Lung (tissue), 17 donors: ENCODE measurements at places on chromosomes 7 and 10.

- DNase-seq = no peak
These were observed 4.9 kb upstream of the PPIF start for GRCh38 chr10:79342295-79342761.

DNA sequence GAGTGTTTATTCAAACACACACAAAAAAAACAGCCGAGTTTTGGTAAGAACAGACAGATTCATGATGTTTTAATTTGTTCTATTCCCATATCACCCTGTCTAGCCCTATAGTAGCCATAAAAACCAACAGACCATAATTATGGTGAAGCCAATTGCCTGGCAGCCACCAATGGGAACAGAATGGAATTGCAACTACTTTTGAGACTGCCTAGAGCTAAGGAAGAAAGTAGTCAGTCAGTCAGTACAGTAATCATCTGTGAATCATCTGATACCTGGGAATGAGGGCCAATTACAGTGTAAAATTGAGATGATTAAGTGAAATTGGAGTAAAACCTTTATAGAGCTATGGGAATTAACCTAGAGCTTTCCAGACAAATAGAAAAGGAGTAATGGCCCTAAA is 952.7 kb upstream of the KCND2 start:
- no peak for DNase-seq

- no peak for DNase-seq
These were observed 34.8 kb downstream of the CUL1 start for GRCh38 chr7:148733496-148733895.

- peak; percentile 72 for DNase-seq
These were observed 83.2 kb upstream of the PRR15 start for GRCh38 chr7:29480451-29480850.

- DNase-seq = no peak
These were observed 139.2 kb downstream of the ETV1 start for GRCh38 chr7:13850185-13850752.

- DNase-seq = no peak
These were observed 95.2 kb upstream of the FAM133B start for GRCh38 chr7:92685136-92686042.

- DNase-seq = peak; percentile 44
These were observed at the start of gene ZNF365 for GRCh38 chr10:62373995-62374861. ZNF365 (plus strand) TSS chr10:62374369; CDS start chr10:62376194, 1,825 bp downstream.

DNA sequence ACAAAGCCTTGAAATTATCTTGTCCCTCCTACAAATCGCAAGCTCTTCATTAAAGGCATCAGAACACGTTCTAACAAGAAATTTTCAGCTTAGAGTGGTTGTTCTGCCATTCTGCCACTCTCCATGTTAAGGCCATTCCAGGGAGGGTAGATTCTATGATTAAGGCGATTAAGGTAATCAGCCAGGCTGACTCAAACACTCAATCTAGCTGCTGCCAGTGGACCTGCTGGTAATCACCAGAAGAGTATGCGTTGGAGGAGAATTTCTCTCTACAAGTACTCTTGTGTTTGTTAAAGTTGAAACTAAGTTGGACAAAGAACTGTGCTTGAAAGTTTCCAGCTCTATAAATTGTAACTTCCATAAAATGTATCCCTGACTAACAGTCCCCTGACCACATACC is 149.2 kb upstream of the COL1A2 start:
- DNase-seq = no peak

GRCh38 chr7:114819616-114820362 is 102.1 kb upstream of the MDFIC start:
- no peak for DNase-seq

DNA sequence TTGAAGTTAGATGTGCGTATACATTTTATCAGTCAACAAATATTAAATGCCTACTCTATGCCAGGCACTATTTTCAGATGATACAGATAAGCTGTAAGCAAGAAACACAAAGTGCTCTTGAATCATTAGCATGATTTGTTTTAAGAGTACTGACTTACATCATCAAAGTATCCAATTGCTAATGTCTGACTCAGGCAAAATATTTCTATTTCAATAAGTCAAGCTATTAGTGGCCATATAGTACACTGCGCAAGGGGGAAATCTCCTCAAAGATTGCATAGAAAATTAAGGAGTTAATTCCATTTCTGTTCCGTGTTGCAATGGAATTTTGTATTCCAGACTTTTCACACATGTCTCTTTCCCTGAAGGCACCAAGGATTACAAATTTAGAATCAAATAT is 46.1 kb upstream of the DNAJC1 start:
- no peak for DNase-seq

- DNase-seq = peak; percentile 52
These were observed 13.2 kb upstream of the FRMPD2 start for GRCh38 chr10:48287417-48288391.

DNA sequence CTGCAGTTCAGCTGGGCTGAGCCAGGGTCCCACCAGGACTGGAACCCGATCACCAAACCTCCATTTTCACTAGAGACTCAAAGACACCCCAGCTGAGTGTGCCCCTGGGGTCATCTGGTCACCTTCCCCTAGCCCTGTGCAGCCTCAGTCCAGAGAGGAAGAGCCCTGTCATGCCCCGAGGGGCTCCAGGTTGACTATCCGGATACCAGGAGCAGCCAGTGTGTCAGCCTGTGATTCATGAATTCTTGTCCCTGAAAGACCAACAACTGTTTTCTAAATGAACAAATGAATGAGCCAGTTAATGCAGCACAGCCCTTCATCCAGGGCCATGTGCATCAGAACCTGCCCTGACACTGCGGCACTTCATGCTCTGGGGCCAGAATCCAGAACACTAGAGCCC is 201.9 kb upstream of the TCERG1L start:
- DNase-seq = no peak
